ENCODE measurements at places on chromosomes 2 and 18.

- no peak for DNase-seq
Observed at GRCh38 chr18:44557616-44558151, 123.0 kb upstream of the SETBP1 start.

DNA sequence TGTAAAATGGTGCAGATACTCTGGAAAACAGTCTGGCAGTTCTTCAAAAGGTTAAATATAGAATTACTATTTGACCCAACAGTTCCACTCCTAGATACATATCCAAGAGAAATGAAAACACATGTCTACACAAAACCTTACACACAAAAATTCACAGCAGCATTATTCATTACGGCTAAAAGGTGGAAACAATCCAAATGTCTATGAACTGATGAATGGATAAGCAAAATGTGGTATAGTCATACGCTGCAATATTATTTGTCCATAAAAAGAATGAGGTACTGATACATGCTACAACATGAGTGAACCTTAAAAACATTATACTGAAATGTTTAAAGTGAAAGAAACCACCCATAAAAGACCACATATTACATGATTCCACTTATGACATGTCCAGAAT lies 4.0 kb downstream of the CYP27C1 start:
- no peak for DNase-seq

- no peak for DNase-seq
Observed at GRCh38 chr18:11004951-11005350, 144.4 kb downstream of the PIEZO2 start.

DNA sequence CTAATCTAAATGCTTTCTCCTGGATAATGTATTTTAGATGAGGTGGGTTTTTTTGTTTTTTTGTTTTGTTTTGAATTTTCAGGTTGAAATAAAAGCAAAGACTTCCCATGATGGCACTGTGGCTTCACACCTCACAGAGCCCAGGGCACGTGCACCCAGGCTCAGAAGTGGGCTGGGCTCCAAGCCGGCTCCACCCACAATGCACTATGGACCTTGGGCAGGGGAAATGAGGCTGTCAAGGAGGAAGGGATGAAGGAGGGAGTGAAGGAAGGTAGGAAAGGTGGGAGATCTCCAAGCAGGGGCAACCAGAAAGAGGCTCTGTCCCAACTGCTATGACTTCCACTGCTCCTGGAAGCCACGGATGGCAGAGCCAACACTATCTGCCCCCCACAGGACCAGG lies 60.4 kb downstream of the BIN1 start:
- DNase-seq, result no peak

DNA sequence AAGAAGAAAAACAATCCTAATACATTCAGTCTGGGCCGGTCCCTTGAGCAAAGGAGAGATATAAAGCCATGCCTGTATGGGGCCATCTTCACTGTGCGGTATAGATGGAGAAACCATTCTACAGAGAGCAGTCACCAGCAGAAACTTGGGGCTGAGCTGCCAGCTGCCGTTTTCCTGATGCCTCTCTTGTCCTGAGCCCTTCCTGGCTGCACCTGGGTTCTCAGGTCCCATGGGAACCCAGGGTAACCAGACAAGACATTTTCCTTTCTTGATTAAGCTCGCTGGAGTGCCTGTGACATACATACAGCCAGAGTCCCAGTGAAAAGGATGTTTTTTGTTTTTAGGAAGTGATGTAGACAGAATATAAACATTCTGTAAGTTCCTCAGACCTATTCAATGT lies 5.3 kb upstream of the METTL21A start:
- no peak for DNase-seq

- DNase-seq, result no peak
Observed at GRCh38 chr2:238510911-238511613, 84.3 kb downstream of the ASB1 start.

- DNase-seq, result no peak
Observed at GRCh38 chr2:62185475-62186155, 10.3 kb upstream of the B3GNT2 start.

GRCh38 chr2:163723348-163723747 lies 12.5 kb downstream of the FIGN start:
- no peak for DNase-seq

- DNase-seq, result no peak
Observed at GRCh38 chr18:13112982-13113381, 105.6 kb upstream of the LDLRAD4 start.

GRCh38 chr18:76823587-76824011 lies 1.2 kb downstream of the ZNF236 start:
- DNase-seq, result no peak

Measured in T-helper 1 cell (primary cell).